T-helper 1 cell (primary cell): ENCODE measurements at places on chromosomes 3 and 15.

DNA sequence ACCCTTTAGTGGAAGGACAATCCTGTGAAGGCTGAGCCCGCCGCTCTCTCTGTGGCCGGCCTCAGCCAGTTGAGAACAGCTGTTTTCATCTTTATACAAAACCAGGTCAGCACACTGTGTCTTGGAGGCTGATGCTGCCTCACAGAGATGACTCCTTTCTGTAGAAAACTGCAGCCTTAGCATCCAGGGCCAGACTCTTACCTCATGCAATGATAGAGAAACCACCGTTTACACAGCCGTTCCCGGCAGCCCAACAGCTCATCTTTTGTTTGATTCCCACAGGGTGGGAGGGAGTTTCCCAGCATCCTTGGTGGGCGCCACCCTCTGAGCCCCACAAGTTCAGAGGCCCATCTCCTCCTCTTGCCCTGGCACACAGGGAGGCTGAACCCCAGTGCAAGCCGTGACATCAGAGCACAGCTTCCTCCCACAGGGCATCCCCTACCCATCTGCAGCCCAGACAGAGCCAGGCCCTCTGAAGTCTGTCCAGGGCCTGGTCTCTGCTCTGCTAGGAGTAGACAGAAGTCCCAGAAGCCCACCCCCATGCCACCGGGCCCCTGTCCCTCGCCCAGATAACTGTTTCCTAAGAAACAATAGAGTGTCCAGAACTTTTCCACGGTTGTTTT lies 105.0 kb downstream of the LRRK1 start:
- DNase-seq, result no peak

DNA sequence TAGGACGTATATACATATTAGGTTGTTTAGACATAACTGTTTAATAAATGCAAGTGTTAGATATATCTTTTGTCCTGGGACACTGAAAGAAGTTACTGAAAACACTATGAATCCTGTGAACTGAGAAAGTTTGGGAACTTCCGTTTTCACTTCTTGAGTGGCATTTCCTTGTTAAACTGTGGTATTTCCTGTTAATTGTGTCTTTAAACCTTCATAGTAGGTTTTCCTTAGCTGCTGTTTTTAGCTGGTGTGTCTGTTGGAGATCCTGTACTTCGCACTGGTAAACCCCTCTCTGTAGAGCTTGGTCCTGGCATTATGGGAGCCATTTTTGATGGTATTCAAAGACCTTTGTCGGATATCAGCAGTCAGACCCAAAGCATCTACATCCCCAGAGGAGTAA lies 37.1 kb downstream of the ATP6V1A start:
- no peak for DNase-seq

DNA sequence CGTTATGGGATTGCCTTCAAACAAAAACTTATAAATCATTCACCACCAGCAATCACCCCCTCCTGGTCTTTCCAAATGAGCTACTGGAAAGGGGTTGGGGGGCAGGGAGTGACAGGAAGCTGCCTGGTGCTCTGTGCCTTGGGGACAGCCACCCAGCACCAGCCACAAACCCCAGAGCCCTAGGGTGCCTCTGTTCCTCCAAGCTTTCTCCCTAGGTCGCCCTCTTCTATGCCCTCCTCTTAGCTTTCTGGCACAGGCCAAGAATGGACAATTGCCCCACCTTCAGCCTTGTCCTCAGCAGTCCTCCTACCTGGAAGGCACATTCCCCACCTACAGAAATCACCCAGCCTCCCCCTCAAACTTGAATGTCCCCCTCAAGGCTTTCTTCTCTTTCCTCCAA lies 3.3 kb downstream of the OXTR start:
- no peak for DNase-seq

DNA sequence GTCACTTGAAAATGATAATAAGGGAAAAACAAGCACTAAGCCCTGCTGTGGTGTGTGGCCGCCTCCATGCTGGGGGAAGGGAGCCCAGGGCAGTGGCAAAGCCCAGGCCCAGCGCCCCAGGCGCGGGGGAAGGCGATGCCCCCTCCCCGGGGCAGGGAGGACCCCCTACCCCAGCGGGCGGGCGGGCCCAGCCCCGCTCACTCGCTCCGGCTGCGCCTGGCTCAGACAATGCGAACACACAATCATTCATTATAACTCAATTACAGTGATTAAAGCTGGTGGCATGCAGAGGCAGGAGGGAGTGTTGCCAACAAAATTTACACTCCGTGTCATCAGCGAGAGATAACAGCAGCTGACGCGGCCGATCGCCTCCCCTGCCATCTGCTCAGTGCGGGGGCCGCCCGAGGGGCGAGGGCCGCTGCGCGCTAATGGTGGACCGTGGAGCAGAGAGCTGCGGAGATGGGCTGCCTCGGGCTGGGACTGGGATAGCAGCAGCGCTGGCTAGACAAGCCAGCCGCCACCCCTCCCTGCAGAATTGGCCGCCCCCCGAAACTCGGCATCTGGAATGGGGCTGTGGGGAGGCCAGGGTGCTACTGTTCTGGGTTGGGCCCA lies 64.1 kb downstream of the TLE3 start:
- no peak for DNase-seq

DNA sequence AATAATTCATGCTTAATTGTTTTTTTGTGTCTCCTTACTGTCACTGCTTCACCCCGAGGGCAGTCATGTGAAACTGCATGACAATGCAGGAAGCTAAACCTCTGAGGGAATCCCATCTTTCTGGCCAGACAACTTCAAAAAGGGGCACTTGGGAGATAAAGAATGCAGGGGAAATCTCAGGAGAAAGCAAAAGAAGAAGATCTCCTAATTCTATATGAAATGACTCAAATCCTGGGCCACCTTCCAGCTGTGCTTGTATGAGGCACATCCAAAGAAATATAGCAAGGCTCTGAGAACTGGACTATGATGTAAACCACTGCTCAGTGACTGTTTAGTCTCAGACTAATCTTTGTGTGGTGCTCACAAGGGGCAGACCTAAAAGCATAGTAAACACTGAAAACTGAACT lies 22.6 kb upstream of the UMPS start:
- no peak for DNase-seq

GRCh38 chr15:41656188-41656587 lies 4.0 kb upstream of the MGA start:
- DNase-seq, result no peak

GRCh38 chr3:9695345-9695744 lies 8.3 kb upstream of the CPNE9 start:
- DNase-seq, result no peak

- no peak for DNase-seq
Observed at GRCh38 chr3:133563186-133563591, 10.3 kb upstream of the CDV3 start.

DNA sequence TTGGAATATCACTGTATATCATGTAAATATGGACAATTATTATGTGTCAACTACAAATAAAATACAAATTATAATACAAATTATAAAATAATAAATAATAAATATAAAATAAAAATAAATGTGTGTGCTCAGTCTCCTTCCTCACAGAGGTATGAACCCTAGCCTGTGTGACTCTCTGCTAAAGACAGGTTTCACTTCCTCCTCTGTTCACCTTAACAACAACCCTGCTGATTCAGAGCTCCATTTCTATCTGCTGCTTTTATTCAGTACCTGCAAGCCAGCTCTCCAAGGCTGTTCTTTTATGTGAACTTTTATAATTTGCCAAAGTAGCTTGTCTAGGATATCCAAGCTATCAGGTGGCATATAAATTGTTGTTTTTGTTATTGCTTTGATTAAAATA lies 610.7 kb upstream of the GRM7 start:
- DNase-seq, result no peak

DNA sequence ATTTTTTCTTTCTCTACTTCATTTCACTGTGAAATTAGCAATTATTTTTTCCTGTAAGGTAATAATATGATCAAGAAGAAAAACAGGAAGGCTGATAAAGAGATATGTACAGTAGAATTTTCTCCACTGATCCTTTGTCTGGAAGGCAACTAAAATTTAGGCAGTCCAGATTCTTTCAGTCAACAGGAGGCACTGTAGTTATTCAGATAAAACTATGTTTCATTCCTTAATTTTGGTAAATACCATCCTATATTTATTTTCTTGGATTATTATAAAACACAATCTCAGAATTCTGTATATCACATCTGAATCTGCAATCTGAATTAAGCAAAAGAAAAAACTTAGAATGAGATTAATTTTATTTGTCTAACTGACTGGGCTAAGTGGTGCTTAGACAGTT lies 343.2 kb downstream of the LSAMP start:
- no peak for DNase-seq

- DNase-seq, result no peak
Observed at GRCh38 chr15:40258544-40258943, 19.7 kb downstream of the PAK6 start.

- no peak for DNase-seq
Observed at GRCh38 chr3:172177803-172178316, 138.5 kb downstream of the FNDC3B start.

GRCh38 chr15:46322753-46323152 lies 687.9 kb downstream of the SQOR start:
- DNase-seq, result no peak

DNA sequence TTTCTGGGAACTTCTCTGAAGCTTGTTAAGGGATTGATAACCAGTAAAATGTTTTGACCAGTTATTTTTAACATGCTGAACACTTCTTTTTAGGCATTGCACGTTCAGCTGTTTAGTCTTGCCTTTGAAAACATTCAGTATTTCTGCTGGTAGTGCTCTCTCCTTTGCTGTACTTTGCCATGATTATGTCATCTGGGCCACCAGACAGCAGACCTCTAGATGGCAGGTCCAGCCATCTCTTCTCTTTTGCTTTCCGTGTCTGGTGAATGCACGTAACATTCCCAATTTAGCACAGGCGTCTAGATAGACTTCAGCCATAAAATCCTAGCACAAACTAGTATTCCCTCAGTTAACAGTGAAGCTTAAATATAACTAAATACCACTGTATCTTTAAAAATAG lies 57.8 kb downstream of the RAB7A start:
- no peak for DNase-seq

DNA sequence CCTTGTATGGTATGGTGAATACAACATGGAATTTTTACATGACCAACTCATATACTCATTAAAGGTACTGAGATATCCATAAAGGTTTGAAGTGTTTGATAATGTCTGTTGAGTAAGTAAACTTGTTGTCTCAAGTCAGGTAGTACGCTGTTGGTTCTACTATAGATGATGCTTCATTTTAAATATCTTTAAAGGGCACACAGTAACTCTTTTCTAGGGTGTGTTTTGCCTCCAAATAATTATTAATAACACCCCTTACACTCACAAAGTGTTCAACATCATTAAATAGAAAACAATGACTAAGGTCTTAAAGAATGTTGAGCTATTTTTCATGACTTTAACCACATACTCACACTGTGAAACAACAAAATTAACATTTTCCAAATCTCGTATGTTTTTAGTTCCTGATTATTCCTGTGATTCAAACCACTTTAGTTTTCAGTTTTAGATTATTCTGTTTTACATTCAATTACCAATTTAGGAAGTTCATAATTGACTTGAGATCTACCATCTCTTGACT lies 220.0 kb upstream of the NANOGP8 start:
- DNase-seq, result no peak

- DNase-seq, result no peak
Observed at GRCh38 chr3:139225548-139225947, 118.3 kb upstream of the MRPS22 start.

DNA sequence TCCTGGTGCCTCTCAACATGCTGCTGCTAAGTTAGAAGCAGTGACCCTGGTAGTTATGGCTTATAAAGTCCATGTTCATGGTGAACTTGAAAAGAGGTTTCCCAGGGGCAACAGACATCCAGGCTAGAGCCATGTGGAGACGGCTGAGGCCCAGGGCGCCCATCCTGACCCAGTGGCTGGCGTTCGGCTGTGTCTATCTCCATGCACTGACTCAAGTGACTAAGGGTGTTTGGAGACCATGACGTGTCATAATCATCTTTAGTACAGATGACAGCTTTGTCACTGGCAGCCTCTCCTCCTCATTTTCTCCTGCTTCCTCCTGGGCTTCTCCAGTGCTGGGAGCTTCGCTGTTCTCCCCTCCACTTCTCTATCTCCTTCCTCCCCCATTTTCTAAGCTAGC lies 287.4 kb upstream of the LYSMD4 start:
- DNase-seq, result no peak

DNA sequence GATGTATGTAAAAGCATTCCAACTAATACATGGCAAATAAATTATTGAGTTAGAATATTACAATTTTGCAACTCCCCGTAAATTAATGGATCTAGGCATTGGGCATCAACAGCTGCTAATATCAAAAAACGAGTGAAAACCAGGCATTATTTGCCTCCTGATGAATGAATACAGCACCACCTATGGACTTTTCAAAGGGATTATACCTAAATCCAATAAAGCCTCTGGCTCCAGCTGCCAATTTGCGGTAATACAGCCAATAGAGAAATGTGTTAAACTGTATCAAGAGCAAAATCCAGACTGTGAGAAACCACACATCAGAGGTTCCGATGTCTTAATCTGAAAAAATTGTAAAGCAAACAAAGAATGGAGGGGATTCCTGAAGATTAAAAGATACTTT lies 16.3 kb upstream of the A4GNT start:
- DNase-seq, result no peak

- DNase-seq, result no peak
Observed at GRCh38 chr15:47622055-47622454, 95.2 kb upstream of the SEMA6D start.
